Fibroblast of skin of left quadriceps (primary cell): ENCODE measurements at places on chromosomes 12 and 14.

GRCh38 chr12:85029456-85029855 lies 6.6 kb downstream of the TSPAN19 start:
- DNase-seq = peak; percentile 11

DNA sequence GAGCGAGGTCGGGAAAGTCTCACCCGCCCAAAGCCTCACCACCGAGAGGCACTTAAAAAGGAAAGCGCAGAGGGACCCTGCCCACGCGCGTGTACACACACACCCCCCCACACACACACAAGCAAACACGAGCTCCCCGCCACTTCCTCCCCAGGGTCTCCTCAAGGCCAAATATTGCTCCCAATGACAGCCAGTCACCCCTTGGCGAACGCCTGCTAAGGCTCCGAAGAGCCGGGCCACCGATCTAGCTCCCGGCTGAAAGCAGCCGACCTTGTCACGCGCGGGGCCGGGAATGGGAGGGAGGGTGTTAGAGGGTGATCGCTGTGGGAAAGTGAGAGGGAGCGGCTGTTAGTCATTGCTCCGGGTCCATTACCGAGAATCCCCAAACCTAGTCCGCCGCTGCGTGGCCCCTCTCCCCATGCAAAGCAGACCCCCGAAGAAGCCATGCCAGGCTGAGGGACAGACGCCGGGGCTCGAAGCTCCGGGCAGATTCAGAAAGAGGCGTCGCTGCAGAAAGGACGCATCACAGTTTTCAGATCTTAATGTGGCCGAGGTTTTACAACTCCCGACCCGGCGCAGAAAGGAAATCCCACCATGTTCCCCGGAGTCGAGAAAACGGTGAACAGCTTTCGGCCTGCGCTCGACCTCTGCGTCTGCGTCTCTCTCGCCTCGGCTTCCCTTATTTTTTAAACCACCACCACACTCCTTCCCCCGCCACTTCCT lies 2.6 kb downstream of the BMP4 start:
- DNase-seq = no peak

DNA sequence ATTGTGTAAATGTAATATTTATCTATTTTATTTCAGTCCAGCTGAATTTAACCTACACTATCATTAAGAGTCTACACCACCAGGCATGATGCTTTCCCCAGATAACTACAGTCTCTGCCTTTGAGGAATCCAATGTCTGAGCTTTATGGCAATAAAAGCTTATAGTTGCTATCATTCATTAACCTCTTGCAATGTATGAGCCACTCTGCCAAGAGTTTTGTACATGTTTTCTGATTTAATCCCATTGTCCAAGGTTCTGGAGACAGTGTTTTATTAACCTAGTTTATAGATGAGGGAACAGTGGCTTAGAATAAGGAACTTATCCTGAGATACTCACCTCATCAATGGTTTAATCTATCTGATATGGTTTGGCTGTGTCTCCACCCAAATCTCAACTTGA lies 17.1 kb upstream of the KITLG start:
- no peak for DNase-seq

GRCh38 chr14:53180272-53181221 lies 27.4 kb upstream of the DDHD1 start:
- DNase-seq = no peak

DNA sequence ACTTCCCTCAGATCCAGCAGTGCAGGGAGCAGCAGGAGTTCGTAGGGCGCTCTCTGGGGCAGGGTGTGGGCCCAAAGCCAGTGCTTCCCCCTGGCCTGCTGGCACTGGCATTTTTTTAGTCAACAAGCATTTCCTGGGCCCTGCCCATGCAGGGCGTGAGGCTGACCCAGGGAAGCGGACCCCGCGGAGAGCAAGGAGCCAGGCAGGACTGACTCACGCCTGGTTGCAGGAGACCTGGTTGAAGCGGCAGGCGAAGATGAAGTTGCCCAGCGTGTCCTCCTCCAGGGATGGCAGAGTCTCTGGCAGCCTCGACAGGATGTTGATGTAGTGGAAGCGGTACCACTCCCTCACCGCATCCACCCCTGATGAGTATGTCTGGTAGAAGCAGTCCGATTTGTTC lies 13.5 kb downstream of the SCNN1A start:
- DNase-seq = no peak

- DNase-seq = peak; percentile 44
Measured at GRCh38 chr14:59283361-59283760, 94.9 kb downstream of the DAAM1 start.

GRCh38 chr14:92997343-92998061 lies 74.6 kb downstream of the CHGA start:
- DNase-seq = no peak

GRCh38 chr12:115790526-115790925 lies 487.0 kb downstream of the MED13L start:
- no peak for DNase-seq

DNA sequence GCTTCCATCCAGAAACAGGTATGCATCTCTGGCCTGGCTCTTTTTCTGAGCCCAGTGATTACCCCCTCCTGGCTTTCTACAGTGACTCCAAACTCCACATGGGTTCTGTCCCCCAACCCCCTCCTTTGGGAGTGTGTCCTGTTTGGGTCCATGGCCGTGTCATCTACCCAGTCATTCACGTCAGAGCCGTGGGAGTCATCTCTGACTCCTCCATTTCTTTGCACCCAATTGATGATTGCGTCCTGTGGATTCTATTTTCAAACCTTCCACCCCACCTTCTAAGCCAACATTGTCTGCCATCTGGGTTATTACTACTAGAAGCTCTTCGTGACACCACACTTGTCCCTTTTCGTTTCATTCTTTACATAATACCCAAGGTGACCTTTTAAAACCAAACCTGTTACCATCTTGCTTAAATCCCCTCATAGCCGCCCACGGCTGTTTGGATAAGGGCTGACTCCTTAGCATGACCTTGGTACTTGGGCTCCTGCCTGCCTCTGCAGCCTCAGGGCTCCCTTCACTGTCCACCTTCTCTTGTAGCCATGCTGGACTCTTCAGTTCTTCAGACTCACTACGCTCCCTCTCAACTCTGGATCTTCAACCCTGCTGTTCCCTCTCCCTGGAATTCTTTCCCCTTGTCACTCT lies 38.1 kb upstream of the NT5DC3 start:
- DNase-seq = no peak

DNA sequence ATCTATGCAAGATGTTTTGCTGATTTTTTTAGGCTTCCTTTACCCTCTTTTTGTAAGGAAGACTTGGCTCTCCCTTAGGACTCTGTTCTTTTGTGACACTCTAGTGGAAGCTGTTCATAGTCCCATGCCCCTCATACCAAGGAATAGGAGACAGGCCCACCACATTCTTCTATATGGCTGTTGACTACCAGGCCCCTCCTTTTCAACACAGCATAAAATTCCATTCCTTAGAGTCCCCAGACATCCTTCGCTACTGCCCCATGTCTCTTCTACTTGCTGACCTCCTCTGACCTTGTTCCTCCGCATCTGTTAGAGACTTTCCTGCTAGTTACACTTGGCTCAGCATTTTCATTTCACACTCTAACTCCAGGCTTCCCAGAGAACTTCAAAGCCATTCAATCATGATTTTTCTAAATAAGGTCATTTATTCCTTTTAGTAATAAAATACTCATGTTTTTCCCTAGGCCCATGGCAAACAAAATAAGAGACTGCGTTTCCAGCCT lies 9.7 kb downstream of the PIK3C2G start:
- DNase-seq = no peak

DNA sequence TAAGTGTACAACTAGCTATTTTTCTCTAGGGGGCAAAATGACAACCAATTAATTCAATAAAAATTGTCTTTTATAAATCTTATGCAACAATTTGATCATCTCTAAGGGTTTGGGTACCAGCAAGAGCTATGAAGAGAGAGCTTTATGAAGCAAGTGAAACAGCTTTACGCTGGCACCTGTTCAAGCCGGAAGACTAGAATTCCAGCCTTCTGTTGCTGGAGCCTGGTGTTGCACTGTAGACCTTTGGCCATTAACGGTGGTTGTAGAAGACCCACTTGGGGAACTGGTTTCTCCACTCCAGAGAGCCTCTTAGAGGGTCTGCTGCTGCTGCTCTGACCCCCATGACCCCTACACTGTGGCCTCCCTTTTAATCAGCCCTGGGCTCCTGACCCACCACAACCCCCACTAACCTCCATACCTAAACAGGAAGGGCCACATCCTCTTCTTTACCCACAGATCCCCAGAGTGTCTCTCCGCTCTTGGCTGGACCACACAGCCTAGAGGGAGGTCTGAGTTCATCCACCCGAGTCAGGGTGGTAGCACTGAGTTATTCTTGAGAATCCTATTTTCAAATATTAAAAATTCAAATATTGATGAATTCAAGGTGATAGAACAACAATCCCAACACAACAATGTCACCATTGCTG lies 54.6 kb upstream of the STON2 start:
- DNase-seq = no peak

- peak; percentile 42 for DNase-seq
Measured at GRCh38 chr12:51788876-51789275, 59.6 kb downstream of the FIGNL2 start.

DNA sequence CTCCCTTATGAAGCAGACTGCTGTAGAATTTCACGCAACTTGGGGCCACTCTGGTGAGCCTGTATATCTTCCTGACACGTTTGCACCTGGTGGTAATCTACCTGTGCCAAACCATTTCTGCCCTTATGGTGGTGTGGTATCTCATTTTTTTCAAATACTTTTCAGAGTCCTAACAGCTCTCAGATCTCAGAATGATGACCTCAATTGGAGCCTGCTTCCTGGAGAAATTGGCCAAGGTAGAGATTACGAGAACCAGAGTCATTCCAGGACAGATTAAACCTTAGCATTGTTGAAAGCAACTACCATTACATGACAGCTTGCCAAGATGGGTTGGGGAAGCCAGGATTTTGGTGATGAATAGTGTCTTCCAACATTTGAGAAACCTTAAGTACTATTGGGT lies 48.2 kb downstream of the CPSF6 start:
- DNase-seq = no peak

GRCh38 chr12:94793191-94793595 lies 142.8 kb upstream of the TMCC3 start:
- DNase-seq = peak; percentile 51
